ENCODE measurements at places on chromosomes 13 and 19. TPM values are rescaled to one million over a fixed set of nuclear protein-coding genes. Genes with fewer than 3 reads are reported as not detected.

FGF22 gene
- total RNA-seq = not detected

DUS3L gene
- 39.9 TPM for total RNA-seq

DNA sequence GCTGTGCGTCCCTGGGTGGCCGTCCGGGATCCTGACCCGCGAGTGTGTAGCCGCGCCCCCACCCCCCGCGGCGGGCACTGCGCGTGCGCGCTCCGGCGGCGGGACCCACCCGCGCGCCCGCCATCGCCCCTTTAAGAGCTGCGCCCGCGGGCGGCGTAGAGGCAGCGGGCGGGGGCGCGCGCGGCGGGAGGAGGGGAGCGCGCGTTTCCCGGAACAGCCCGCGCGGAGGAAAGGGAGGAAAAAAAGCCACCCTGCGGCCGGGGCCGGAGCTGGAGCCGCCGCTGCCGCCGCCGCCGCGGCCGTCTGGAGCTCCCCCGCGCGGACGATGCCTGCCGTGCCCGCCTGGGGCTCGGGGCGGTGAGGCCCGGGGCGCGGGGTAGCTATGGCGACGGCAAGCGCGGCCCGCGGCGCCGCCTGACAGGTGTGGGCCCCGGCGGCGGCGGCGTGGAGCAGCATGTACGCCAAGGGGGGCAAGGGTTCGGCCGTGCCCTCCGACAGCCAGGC, at the start of gene SSBP4:
Gene SSBP4 (plus strand): TSS at position 204 of the 504 bp plus-strand sequence. CDS start 251 bp downstream, at position 455.
- DNase-seq = peak; percentile 63

DNA sequence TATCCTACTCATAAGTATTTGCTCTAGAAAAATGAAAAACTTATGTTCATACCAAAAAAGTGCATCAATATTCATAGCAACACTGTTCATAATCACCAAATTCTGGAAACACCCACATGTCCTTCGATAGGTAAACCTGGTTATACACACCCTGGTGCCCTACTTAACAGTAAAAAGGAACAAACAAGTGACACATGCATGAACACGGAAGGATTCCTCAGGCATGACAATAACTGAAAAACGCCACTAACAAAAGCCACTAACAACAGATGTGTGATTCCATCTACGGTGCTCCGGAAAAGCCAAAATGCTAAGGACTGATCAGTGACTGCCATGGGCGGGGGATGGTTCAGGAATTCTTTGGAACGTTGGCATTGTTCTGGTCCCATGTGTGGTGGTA, 65.5 kb downstream of the STK24 start:
- DNase-seq = no peak

GRCh38 chr13:60288569-60288968, 108.5 kb upstream of the TDRD3 start:
- no peak for DNase-seq

- DNase-seq = no peak
Measured at GRCh38 chr13:48151363-48152161, 56.7 kb upstream of the MED4 start.
